ENCODE measurements at places on chromosomes 12 and 14.

GRCh38 chr12:69129564-69129963, 109.8 kb upstream of the CPSF6 start:
- DNase-seq, result no peak

- DNase-seq, result no peak
These were observed 663 bp downstream of the WASHC3 start for GRCh38 chr12:102061096-102061559.

DNA sequence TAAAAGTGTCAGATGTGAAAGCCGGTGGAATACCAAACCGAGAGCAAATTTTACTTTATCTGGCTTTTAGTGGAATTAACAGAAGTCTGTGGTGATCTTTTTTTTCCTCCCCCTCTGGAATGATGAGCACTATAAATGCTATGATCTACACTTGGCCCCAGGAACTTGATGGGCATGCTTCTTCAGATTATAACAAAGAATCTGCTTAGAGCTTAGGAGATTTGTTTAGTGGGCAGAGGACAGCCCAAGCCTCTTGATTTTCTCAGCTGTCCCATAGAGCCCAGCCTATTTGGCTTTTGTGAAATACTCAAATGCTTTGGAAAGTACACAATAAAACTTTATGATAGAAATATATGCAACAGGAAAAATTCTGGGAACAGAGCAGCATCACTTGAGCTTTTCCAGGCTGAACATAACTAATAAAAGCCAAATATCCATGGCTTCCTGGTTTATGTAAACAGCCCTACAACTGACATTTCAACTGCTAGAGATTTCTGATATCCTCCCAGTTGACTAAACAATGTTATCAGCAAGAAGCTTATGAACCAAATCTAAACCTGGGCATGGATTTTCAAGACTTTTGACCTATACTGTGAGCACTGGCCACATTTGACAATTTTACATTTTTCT, 149.6 kb downstream of the PLXNC1 start:
- DNase-seq, result no peak

- DNase-seq, result no peak
These were observed 610.9 kb downstream of the RERGL start for GRCh38 chr12:17478908-17479673.

- DNase-seq, result no peak
These were observed 416.7 kb downstream of the PDZRN4 start for GRCh38 chr12:41604830-41605229.

DNA sequence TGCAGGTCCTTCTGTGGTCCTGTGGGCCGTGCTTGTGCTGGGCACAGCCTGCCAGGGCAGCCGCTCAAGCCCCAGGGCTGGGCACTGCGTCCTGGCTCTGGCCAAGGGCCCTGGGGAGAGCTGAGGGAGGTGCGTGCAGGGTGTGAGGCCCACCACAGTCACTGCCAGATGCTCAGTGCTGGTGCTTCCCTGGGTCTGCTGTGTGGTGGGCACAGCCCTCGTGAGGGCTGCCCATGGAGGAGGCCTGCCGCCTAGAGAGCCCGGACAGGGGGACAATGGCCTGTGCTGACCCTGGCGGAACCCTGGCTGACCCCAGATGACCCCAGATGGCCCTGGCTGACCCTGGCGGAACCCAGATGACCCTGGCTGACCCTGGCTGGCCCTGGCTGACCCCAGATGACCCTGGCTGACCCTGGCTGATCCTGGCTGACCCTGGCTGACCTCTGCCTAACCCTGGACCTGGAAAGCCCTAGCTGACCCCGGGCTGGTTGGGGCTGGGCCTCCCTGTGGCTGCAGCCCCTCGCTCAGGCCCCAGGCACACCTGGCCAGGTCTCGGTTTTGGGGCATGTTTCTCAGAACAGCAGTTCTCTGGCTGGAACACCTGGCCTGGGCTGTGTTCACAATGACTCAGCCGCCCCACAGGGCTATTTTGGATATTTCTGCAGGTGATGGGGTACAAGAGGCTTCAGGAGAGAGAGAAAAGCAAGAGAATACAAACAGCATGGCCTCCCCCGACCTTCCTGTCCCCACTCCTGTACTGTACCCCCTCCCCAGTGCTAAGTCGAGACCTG, 55.4 kb downstream of the TMEM121 start:
- DNase-seq, result no peak

GRCh38 chr12:115440438-115440837, 756.5 kb upstream of the TBX3 start:
- DNase-seq, result peak; percentile 7

- DNase-seq, result no peak
These were observed 30.1 kb downstream of the MRPL42 start for GRCh38 chr12:93497456-93497855.

All from AG09309 (cell line).